NCI-H226 (cell line): ENCODE measurements at places on chromosomes 2 and 18.

GRCh38 chr2:42897358-42897757 is 105.0 kb upstream of the HAAO start:
- DNase-seq, result no peak

DNA sequence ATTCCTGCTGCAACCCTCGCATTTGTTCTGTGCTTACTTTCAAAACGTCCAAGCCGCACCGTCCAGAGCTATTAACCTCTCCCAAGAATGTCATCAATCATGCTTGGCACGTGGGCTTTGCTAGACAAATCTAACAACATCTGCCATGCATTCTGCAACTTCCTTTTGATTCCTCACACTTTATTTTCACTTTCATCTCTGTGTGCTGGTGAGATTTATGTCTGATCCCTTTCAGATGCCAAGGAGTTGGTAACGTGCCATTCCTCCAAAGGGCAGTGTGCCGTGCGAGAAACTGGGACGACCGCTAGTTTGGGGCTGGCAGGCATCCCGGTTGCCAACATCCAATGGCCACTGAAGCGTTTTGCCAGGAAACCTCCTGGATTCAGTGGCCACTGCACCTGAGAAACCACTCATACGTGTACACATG is 230.0 kb upstream of the PARD3B start:
- DNase-seq, result peak; percentile 39

DNA sequence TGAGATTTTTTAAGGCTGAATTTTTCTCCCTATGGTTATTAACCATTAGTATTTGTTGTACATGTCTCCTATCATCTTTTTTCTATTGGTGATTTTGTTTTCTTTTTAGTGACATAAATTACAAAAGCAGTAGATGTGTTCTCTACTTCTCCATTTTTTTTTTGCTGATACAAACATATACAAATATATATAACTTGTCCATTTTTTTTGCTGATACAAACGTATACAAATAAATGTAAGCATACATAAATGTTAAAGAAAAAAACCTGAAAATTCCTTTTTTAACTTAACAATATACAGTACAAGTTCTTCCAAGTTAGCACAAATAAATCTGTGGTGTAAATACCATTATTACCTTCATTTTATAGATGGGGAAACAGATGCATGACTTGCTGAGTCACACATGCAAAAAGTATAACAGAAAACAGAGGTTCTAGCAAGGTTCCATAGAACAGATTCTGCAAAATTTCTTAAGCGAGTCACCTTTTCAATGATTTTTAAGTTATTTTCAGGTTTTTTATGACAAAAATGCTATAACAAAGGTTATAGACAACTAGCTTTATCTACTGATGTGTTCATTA is 2.1 kb downstream of the MSGN1 start:
- DNase-seq, result no peak

GRCh38 chr18:76057386-76057785 is 437.7 kb downstream of the ZNF516 start:
- DNase-seq, result no peak

DNA sequence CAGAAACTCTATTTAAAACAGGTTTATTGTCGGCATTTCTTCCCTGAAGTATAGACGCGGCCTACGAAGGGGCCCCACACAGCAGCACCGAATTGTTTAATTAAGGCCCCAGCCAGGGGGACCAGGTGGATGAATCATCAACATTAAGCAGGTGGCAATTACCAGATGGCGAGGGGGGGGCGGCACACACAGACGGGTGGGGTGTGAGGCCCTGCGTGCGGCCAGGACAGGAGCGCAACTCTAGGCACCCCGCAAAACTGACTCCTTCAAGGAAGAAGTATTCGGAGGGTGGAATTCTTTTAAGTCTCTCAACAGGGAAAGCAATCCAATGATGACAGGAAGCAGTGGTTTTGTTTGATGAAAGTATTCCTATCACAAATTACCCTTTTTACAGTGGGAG is 830.4 kb downstream of the GALR1 start:
- DNase-seq, result no peak

DNA sequence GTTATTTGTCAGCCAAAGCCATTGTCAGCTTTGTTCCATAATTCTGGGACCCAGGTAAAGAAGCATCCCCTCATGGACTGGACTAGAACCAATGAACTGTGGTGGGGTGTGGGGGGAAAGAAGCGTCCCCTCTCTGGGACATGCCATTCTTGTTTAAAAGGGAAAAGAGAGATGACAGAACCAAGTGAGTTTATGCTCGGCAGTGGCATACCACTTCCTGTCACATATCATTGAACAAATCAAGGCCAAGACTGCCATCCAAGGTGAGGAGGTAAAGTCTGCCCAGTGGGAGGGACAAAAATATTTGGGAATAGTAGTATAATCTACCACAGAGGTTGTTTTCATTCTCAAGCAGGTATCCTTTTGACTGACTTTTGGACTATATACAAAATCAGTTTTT is 4.7 kb upstream of the GLS start:
- no peak for DNase-seq

DNA sequence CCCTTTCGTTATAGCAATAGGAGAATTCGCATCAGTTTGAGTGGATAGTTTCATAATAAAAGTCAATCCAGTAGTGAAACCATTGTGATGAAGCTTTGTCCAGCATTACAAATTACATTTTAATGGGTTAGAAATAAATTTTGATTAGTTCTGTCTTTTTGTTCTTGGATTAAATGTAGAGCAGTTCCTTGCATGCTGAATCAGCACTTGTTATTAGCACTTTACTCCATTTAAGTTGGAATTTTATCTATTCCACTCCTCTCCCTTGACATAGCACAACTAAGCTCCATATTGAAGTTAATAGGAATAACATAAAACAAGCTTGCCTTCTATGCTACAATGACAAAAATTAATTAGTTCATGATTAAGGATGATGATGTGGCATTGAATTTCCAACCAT is 624.1 kb downstream of the CCDC85A start:
- no peak for DNase-seq

DNA sequence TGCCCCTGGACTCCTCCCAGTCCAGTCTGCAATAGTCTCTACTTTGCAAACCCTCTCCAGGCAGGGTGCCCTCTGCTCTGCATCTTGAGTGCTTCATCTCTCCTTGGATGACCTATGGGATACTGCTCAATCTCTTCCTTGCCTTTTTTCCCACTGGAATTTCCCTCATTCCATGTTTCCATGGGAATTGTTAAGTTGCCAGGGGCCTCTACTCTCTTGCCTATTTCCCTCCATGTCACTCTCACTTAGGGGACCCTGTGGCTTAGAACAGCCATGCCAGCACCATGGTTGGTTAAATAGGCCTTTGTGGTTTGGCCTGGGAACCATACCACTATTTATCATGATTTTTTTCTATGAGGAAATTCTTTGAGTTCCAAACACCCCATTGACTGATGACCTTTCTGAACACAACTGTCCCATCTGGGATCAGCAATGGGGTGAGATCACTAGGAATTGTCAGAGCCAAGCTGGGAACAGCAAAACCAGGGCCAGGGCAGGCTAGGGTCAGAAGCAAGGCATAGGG is 91.4 kb upstream of the RBMS1 start:
- peak; percentile 3 for DNase-seq

- DNase-seq, result no peak
These were observed 36.2 kb upstream of the YES1 start for GRCh38 chr18:848062-848861.

DNA sequence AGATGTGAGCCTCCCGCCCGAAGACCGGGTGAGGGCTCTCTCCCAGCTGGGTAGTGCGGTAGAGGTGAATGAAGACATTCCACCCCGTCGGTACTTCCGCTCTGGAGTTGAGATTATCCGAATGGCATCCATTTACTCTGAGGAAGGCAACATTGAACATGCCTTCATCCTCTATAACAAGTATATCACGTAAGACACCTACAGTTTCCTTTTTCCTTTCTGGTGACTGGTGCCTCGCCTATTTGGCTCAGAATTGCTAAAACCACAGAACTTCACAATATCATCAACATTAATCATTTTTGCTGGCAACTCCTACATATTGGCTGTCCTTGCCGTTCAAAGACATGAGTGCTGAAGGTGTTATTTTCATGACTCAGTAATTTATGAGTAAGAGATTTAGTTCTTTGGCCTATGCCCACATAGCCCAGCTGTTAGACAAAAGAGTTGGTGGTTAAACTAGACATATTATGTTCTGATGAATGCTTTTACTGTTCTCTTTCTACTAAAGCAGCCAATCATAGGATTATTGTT is 2.2 kb downstream of the STAMBP start:
- DNase-seq, result peak; percentile 95

- no peak for DNase-seq
These were observed 12.0 kb downstream of the WDFY1 start for GRCh38 chr2:223932816-223933800.

- no peak for DNase-seq
These were observed 308.3 kb upstream of the EPAS1 start for GRCh38 chr2:45988879-45989278.

GRCh38 chr18:11733031-11733430 is 44.0 kb downstream of the GNAL start:
- peak; percentile 47 for DNase-seq

- no peak for DNase-seq
These were observed 34.9 kb downstream of the MGAT5 start for GRCh38 chr2:134288814-134289213.

DNA sequence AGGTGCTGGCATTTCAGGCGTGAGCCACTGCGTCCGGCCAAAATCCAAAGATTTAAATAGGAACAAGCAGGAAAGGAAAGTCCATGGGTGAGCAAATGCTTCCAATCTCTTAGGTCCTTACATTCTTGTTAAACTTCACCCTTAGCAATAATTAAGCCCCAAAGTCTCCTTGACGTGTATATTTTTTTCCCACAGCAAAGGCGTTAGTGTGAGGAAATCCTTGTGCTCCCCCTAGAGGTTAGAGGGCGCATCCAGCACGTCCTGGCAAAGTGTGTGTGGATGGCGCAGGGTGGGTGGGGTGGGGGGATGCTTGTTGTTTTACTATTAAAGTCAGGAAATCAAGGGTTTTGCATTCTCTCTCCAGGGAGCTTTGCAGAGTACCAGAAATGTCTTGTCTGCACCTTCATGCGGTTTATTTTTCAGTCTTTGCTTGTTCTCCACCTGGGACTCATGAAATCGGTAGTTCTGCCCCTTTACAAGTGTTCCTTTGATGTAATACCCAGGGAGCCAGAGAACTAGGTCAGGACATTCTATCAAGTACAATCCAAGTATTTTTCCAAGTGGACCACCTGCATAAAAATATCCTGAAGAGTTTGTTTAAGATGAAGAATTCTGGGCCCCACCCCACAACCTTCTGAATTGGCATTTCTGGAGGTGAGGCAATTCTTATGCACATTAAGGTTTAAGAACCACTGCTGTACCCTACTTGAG is 22.2 kb upstream of the ITSN2 start:
- DNase-seq, result peak; percentile 41

DNA sequence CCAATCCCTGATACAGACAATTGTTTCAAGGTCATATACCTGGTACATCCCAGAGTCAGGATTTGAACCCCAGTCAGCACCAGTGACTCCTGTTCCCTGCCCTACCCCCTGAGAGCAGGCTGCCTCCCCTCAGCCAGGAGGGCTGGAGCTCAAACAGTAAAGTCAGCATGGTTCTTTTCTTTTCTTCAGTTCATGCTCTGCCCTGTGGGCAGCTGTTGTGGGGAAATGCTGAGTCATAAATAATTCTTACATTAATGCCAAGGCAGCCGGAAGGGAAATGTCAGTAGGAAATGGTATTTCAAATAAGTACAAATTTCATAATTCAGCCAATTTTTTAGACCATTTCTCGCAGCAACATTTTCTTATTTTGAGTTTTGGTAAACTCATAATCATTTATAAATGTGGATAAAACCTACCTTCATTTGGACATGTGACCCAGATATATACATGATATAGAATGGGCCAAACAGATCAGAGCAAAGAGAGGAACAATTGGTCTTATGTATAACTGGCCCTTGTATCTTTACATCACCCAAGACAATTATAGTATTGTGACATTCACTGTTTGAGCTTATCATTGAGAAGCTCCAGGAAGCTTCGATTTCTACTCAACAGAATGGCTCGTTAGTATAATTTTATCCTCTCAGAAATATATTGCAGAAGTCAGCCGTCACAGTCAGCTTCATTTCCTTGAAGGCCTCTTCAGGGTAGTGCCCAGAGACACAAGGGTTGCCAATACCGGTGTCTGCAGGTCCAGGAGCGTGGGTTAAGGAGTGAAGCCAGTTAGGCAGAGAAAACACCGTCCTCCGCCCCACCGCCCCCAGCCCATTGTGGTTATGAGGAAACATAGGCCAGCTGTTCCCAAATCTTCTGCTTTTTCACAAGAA is 28.0 kb upstream of the SCYGR1 start:
- peak; percentile 82 for DNase-seq

- DNase-seq, result no peak
These were observed 311.9 kb upstream of the KLHL29 start for GRCh38 chr2:23073056-23073455.

- DNase-seq, result no peak
These were observed 17.3 kb downstream of the BMP10 start for GRCh38 chr2:68853915-68854314.

DNA sequence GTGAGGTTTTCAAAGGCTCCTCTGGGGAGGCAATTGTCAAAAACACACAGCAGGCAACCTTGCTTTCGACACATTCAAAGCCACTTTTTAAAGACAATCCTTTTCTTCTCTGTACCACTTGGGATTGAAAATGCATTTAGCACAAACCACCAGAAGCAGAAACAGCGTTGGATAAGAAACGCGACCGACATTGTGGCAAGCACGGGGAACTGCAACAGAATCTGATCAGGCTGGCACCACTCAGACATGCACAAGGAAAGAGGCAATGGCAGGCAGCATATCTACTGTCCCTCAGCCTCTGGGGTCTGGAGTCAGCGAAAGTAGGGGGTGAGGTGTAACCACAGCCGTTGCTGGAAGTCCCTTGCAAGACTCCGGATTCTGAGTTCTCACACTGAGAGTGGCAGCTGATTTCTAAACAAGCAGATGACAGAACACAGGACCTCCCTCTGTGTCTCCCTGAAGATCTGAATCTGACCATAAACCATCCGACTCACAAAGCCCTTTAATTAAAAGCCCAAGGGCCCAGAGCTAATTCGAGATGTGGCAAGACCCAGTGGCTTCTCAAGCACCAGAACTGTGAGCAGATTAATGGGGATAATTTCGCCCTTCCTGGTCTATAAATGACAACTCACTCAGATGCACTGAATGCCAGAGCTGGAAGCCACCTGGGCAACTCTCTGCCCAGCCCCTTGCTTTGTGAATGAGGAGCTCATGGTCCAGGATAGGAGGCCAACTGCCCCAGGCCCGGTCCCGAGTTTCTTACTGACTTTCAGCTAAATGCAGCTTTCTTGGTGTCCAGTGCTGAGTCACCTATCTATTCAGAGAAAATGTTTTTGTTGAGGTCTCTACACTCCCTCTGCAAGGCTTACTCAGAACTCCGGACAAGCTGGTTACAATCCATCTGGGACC is 29.6 kb downstream of the CYRIA start:
- peak; percentile 32 for DNase-seq
